ENCODE measurements at places on chromosomes 13 and 19.

- no peak for DNase-seq
Observed at GRCh38 chr19:57802269-57802668, 12.4 kb downstream of the ZNF552 start.

DNA sequence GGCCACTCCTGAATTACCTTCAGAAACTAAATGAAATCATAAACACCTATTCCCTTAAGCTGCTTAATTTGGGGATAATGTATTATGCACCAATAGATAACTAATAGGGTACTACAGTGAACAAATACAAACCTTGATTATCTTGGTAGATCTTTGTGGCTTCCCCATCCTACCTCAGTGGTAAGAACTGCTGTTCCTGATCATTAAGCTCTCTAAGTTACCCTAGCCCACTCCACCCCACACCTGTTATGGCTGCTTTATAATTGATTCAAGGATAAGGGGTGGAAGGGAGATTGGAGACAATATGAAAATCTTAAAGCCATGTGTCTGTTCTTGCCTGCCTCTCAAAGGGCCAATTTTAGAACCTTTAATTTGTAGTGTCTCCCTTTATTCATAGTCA, 121.2 kb downstream of the LMO7 start:
- no peak for DNase-seq

DNA sequence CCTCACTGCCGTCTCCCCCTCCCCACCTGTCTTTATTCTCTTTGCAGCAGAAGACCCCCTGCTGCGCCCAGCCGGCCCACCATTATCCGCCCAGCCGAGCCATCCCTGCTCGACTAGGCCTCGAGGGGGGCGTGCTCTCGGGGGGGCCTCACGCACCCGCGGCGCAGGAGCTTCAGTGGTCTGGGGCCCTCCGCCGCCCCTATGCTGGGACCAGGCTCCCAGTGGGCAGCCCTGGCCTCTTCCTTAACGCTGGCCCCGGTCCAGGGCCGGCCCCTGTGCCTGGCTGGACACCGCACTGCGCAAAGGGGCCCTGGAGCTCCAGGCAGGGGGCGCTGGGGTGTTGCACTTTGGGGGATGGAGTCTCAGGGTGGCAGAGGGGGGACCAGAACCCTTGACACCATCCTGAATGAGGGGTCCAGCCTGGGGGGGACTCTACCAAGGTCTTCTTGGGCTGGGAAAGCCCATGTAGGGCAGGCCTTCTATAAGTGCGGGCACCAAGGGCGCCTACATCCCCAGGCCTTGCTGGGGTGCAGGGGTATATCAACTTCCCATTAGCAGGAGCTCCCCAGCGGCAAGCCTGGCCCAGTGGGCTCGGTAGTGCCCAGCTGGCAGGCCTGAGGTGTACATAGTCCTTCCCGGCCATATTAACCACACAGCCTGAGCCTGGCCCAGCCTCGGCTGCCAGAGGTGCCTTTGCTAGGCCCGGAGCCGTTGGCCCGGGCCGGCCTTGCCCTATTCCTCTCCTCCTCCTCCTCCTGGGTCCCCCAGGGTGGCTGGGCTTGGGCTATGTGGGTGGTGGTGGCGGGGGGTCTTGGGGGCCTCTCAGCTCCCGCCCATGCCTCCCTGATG, 4.9 kb downstream of the TMED1 start:
- DNase-seq = no peak

GRCh38 chr19:18999896-19000620, 33.3 kb downstream of the SUGP2 start:
- DNase-seq = peak; percentile 26

GRCh38 chr13:93227878-93228642, 1.5 kb downstream of the GPC6 start:
- DNase-seq = peak; percentile 86

- DNase-seq = no peak
Observed at GRCh38 chr13:94115054-94115453, 364.4 kb downstream of the DCT start.

GRCh38 chr19:45498411-45499195, at the start of gene PPM1N:
Gene PPM1N, plus strand, starts transcription at chr19:45498443. Its CDS starts 30 bp downstream, at chr19:45498473.
- DNase-seq = no peak

DNA sequence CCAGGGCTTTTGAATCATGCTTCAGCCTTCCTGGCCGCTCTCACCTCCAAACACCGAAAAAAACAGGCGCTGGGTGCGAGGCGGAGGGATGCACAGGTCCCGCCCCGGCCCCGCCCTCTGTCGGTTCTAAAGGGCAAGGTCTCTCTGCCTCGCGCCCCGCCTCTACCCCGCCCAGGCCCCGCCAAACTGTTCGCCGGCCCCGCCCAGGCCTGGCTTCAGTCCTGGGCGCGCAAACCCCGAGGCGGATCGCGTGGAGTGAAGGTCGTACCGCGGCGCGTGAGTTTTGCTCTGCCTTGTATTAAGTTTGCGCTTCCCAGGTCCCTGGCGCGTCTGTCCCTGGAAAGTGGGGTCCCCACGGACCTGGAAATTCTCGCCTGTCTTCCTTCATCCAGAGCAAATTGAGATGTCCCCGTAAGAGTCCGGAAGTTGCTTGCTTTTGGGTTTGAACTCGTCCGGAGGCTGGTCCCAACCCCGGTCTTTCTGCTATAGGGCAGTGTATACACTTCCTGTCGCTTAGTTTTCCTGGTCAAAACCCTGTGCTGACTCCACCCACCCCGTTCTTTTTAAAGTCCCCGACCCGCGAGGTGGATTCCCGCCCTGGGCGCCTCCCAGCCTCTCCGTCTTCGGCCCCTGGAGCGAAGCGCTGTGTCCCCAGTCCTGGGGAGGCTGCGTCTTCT, 8.4 kb downstream of the ZNF808 start:
- peak; percentile 79 for DNase-seq

DNA sequence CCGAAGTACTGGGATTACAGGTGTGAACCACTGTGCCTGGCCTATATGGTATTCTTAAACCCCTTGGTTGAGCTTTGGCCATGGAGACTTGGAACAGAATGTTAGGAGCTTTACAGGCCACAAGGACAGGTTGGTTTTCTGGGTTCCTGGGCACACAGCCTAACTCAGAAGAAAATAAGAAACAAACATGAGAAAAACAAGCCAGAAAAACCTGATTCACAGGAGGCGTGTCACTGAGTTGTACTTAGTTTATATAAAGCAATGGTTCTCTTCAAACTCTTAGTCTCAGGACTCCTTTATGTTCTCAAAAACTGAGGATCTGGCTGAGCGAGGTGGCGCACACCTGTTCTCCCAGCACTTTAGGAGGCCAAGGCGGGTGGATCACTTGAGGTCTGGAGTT, 125.1 kb upstream of the SPATA13 start:
- no peak for DNase-seq

Data from HCEC 1CT (cell line).